Pulmonary artery endothelial cell (primary cell): ENCODE measurements at places on chromosomes 5 and 9. TPM values are rescaled to one million over a fixed set of nuclear protein-coding genes. Genes with fewer than 3 reads are reported as not detected.

The MED22 gene
- 17.7 and 18.4 TPM in 2 replicates for total RNA-seq

The SH3RF2 gene
- total RNA-seq = 1.3 and 2.5 TPM in 2 replicates

The LCN6 gene
- total RNA-seq = not detected in 2 replicates

The AMBP gene
- total RNA-seq = not detected in 2 replicates

The SNX18 gene
- total RNA-seq = 42.1 and 54.7 TPM in 2 replicates

The PTGES gene
- total RNA-seq = 0.18 TPM in 1 of 2 replicates, not detected in the other

The ERAP2 gene
- 5.6 and 12.3 TPM in 2 replicates for total RNA-seq
